Caudate nucleus (tissue), 63 donors: ENCODE measurements at places on chromosomes 1 and 21.

DNA sequence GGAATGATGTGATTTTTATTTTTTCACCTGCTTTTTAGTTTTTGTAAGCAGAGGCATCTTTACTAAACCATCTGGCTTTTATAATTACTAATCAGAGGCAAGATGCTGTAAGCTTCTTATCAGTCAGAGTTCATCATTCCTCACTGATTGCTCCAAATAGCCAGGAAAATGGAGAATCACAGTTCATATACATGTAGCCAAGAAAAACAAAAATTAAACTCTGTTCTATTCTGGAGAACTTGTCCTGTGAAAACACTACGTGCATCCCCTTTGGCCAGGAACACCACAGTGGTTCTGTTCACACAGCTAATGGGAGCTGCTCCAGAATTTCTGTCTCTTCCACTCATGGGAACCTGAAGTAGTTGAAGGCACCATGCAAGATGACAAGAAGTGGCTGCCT is 725.5 kb upstream of the CHRM3 start:
- no peak for DNase-seq

- DNase-seq: no peak
Measured at GRCh38 chr1:22044690-22045420, 7.7 kb upstream of the CDC42 start.

GRCh38 chr1:2981981-2982614 is 39.2 kb upstream of the ACTRT2 start:
- no peak for DNase-seq

GRCh38 chr1:243501002-243501401 is 245.2 kb downstream of the SDCCAG8 start:
- DNase-seq: no peak

GRCh38 chr1:30372792-30373433 is 350.5 kb downstream of the MATN1 start:
- DNase-seq: no peak

GRCh38 chr1:242426271-242426905 is 98.1 kb downstream of the PLD5 start:
- DNase-seq: no peak

DNA sequence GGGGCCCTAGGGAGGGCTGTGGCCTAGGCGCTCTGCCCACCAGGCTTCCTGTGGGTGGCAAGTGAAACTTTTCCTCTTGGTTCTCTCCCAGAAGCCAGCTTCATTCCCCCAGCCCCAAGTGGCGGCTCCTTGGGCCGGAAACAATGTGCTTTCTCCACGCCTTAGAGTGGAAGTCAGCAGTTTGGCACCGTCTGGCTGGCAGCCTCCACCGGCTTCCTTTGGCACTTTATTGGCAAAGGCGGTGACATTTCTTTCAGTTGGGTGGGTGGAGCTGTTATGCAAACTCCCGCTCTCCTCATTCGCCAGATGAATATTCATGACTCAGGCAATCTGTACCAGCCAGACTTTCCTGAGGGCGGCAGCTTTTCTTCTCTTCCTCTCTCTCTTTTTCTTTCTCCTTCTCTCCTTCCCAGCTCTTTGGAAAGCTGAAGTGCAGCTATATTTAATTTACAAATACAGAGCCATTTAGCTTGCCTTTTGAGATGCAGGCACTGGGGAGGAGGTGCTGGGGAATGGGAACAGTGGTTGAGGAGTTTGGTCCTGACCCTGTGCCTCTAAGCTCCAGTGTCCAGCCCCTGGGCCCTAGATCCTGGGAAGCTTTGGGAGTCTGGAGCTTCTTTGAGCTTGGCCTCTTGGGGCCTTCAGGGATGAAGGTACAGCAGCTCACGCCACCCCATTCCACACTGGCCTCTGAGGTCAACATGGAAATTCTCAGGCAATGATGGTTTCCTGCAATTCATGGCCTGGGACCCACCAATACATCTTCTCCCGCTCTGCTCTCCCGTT is 67.8 kb upstream of the POU3F1 start:
- peak; percentile 20 for DNase-seq

- DNase-seq: no peak
Measured at GRCh38 chr1:73556270-73556669, 641.7 kb downstream of the LRRIQ3 start.

- no peak for DNase-seq
Measured at GRCh38 chr1:232164078-232164963, 465.6 kb downstream of the SIPA1L2 start.

- DNase-seq: no peak
Measured at GRCh38 chr1:40313958-40314720, 2.9 kb downstream of the COL9A2 start.

DNA sequence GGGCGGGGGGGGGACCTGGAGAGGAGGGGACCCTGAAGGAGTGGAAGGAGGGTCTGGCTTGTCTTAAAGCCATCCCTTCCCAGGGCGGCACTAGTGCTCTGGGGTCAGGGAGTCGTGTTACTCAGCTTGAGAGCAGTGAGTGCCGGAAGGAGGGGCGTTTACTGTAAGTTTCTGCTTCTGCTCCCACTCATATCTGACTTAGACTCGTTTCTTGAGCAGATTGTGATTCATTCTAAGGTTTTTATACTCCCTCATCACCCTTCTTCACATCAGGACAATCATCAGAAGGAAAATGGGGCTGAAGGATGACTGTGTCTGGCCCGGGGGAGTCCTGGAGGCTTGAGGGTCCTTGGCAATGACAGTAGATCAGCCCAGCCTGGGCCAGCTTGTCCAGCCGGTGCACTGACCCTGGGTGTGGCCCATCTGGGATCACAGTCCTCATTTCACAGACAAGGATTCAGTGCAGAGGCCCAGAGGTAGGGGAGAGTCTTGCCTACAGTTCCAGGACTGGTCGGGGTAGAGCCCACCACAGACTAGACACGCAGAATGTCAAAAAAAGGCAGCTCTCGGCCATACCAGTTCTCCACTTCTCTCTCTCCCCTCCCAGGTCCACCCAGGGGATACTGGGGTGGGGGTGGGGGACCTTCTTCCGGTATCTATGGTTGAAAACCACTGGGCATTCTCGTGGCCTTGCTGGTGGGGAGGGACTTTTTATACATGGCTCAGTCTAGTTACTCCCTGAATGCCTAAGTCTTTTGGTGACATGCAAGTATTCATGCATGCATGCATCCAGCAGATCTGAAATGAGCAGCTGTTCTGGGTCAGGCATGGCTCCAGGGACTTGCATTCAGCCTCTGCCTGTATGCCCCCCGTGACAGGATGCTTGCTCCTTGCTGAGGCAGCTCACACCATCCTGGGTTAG is 5.1 kb downstream of the TNFRSF8 start:
- peak; percentile 33 for DNase-seq

DNA sequence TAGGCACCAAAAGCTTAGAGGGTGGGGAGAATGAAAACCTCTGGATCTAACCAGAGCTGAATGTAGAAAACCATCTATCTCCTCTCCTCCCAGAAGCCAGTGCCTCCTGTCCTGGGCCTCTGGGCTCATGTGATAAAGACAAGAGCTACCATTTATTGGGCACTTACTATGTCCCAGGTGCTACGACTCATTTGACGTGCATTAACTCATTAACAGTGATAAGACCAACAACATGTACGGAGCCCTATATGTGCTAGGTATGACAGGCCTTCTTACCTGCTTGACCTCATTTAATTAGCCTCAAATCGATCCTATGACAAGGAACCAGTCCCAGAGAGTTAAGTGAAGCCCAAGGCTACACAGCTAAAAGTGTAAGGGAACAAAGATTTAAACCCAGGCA is 19.7 kb downstream of the CAPZB start:
- DNase-seq: no peak

- DNase-seq: no peak
Measured at GRCh38 chr1:86184426-86184825, 27.9 kb upstream of the COL24A1 start.

- no peak for DNase-seq
Measured at GRCh38 chr1:172952516-172952915, 98.2 kb downstream of the TNFSF18 start.

DNA sequence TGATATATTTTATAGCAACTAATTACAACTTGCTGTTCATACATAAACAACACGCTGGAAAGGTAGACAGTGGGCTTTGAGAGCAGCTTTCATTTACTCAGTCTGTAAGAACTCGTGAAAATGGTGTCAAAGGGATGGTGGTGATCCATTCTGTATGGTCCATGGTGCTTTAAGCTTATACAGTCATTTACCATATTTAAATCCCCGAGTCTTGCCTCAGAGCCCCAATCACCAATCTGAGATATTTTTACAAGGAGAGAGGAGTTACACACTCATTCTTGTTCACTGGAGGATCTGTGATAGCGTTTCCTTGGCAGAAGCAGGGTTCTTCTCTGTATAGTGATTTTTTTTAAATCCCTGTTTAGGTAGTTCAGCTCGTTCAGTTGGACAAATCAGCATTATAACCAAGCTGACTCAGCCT is 694.6 kb downstream of the USP25 start:
- no peak for DNase-seq

DNA sequence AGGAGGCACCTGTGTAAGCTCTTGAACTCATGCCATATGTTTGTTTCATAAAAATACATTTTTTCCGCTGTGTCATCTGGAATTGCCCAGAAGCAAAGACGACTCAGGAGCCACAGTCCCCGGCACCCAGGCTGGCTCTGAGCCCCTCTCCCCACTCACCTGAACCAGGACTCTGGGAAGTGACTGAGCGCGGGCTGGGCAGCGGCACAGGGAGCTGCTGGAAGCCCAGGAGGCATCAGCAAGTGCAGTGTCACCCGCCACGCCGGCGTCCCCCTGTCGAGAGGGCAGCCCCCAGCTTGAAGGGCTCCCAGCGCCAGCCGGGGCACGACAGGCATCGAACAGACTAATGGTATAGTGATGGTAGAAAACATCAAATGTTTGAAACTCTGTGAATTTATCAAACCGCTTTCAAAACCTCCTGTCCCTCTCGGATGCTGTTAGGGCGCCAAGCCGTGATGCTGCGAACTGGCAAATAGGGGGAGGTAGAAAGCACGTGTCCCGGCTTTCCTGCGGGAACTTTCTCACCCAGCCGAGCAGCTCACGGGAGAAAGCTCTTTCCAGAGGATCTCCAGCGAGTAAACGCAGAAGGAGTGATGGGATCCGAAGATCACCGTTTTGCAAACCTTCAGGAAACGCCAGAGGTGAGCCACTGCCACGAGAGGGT is 57.8 kb upstream of the COL18A1 start:
- no peak for DNase-seq

- DNase-seq: no peak
Measured at GRCh38 chr1:153356392-153357075, 1.1 kb upstream of the S100A9 start.

DNA sequence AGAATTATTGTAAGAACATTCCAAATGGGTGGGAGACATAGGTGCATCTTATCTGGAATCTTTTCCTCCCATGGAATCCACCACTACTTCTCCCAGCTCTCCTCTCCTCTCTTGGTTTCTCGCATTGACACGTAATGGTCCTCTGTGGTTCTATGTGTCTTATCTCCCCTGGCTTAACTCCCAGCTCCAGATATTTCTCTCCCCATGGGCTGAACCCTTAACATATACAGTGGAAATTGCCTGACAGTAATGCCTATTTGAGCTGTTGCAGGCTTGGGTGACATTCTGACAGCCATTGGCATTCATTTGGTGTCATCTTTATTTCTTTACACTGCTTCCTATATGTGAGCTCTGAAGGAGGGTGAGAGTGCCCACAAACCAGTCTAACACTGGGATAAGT is 118.3 kb downstream of the SPATA46 start:
- no peak for DNase-seq

DNA sequence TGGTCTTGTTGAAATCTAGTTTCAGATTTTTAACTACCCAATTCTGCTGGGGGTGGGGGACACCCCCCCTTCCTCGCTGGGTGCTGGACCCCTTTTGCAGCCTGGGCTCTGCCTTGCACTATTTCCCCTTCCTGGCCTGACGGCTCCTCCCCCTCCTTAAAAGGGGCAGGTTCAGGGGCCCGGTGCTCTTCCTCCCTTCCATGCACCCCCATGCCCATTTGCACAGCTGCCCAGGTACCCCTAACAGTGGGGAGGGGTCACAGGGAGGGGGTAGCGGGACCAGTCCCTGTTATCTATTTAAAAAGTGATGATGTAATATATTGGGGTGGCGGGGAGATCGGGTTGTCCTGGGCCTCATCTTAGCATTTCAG is 15.3 kb downstream of the ZBTB7B start:
- no peak for DNase-seq

DNA sequence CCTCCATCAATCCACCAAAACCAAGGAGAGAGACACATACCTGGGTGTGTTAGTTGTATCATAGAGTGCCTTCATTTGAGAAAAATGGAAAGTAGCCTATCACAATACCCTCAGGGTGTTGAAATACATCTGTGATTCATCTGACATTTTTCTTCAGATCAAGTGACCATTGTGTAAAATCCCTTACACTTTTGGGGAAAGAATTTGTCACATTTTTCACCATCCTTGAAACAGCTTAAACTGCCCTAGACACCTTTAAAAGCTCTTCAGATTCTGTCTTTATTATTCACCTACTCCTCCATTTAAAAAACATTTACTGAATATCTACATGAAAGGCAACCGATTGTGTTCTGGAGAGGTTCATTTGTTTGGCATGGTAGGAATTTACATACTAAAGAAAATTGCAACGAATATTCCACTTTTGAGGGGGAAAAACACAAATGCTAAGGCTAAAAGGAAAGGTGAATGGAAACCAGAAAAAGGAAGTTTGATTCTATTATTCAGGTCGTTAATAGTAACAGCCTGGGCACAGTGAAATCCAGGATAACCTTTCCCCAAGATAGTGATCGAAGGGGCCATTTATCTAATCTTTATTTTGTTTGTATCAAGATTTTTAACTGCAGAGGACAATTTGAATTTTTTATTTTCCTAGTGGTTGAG is 70.4 kb upstream of the SAMSN1 start:
- DNase-seq: no peak

DNA sequence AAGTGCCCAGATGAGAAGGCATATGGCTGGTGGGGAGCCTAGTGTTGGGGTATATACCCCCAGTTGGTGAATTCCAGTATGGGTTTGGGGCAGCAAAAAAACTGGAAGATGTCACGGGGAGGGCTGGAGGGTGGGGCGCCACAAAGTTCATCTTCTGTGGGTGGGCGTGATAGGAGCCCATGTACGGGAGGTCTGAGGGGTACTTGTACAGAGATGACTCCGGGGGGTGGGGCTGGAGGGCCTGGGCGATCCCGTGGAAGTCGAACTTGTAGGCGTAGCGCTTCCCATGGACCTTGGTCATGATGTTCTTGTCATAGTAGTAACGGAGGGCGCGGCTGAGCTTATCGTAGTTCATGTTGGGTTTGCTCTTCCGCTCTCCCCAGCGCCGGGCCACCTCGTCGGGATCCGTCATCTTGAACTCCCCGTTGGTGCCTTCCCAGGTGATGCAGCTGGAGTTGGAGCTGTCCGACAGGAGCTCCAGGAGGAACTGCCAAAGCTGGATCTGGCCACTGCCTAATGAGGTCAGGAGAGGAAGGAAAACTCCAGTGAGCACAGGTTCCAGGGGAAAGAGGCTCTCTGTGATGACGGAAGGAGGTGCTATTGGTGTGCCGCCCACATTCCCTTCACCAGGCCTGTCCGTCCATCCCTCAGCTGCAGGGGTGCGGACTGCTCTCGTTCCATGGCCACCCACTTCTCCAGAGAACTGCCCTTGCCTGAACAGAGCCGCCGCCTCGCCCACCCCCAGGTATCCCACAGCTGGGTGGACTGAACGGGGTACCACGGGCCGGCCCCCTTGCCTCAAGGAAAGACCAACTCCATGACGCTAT is 114.7 kb downstream of the ERG start:
- no peak for DNase-seq
